ENCODE measurements at places on chromosomes 2 and 18.
A peak's percentile ranks its signal among the peaks of the same experiment; 100 is the strongest.

- no peak for DNase-seq
Observed at GRCh38 chr2:119788752-119789151, 29.0 kb downstream of the PTPN4 start.

DNA sequence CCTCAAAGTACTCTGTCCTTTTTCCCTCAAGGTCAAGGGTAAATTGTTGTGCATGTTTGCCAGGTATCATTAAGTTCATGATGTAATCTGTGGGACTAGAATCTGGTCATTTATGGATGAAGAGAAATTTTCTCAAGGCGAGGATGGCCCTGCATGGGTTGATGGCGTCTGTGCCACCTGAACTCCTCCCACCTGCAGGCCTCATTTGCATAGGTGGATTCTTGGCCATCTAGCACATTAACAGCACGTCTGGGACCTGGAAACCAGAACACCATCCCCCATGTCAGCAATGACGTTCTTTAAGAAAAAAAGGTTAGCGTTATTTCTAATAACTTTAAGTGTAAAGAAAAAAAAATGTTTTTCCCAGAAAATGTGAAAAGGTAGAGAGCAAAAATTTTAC lies 145.8 kb downstream of the ESCO1 start:
- no peak for DNase-seq

DNA sequence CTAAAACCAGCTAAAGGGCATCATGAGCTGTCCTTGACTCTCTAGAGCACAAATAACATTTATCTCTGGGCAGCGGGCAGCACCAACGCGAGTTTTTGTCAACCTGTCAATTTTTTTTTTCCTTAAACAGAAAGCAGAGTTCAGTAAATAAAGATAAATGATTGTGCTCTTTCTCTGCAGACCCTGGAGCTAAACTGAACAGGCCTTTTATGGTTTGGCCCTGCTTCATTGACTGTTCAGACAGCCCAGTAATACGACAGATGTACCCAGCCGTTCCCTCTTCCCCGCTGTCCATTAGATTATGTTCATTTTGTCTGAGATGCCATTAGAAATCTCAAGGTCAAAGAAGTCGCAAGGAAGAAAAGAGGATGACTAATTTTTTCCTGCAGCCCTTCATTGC lies 280.5 kb upstream of the PIK3C3 start:
- DNase-seq = no peak

DNA sequence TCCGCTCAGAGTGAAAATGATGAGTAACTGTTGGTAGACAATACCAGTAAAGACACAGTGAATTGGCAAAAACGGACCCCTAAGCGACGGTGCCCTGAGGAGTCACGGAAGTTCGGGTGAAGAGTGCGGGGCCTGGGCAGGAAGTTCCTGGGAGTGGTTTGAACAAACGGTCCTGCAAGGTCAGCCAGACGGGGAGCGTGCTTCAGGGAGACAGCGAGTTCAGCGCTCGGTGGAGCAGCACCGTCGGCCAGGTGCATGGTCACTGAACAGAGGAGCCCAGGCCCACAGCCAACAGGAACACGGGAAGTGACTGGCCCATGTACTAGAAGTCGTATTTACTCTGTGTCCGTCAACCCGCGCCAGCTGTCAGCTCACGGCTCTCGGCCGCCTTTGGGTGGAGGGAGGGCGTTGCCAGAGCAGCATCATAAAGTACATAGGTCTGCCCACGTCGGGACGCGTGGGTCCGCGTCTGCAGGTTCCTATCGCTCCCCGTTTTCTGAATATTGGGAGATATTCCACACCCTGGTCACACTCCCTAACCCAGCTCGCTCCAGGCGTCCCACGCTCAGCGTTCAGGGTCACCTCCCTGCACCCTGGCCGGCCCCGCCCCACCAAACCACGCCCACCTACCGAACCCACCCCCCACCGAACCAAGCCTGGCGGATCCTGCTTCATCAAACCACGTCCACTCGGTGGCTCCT lies 75.6 kb upstream of the UXS1 start:
- DNase-seq = no peak

DNA sequence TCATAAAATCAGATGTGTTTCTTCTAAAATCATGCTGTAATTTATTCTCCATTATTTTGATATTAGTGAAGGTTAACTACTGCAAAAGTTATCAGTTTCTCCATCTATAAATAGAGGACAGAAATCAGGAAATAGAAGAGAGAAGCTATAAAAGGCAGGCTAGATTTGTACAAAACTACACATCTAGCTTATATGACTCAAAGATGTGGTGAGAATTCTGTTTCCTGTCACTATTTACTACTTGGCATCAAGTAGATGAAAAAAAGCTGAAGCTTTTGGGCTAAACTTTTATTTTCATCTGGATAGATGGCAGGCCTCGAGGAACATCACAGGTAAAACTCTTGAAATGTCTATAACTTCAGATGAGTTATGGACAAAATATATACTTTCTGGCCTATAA lies 49.8 kb upstream of the NAB1 start:
- no peak for DNase-seq

- DNase-seq = no peak
Observed at GRCh38 chr2:99975386-99975785, 167.0 kb downstream of the AFF3 start.

- peak; percentile 35 for DNase-seq
Observed at GRCh38 chr18:57561728-57562423, 24.6 kb downstream of the FECH start.

- no peak for DNase-seq
Observed at GRCh38 chr2:5319493-5319892, 372.7 kb upstream of the SOX11 start.

GRCh38 chr18:46628206-46628605 lies 28.8 kb downstream of the LOXHD1 start:
- no peak for DNase-seq

GRCh38 chr2:217710211-217710765 lies 292.5 kb downstream of the TNS1 start:
- no peak for DNase-seq

DNA sequence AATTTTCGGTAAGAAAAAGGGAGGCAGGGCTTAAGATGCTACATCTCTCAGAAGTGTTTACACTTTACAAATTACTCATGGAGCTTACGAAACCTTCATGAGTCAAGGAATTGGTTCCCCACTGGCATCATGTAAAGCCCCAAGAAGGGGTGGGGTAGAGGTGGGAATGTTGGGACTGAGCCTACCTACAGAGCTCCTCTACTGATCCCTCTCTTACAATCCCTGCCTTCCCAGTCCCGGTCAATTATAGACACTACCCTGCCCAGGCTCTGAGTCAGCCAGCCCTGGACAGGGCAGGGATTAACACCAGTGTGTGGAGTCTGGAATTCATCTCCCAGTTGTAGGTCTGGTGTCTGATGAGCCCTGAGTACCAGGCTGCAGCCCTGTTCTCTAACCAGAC lies 248.9 kb downstream of the PAX3 start:
- no peak for DNase-seq

- DNase-seq = no peak
Observed at GRCh38 chr2:116141891-116142474, 1672.5 kb upstream of the DDX18 start.

DNA sequence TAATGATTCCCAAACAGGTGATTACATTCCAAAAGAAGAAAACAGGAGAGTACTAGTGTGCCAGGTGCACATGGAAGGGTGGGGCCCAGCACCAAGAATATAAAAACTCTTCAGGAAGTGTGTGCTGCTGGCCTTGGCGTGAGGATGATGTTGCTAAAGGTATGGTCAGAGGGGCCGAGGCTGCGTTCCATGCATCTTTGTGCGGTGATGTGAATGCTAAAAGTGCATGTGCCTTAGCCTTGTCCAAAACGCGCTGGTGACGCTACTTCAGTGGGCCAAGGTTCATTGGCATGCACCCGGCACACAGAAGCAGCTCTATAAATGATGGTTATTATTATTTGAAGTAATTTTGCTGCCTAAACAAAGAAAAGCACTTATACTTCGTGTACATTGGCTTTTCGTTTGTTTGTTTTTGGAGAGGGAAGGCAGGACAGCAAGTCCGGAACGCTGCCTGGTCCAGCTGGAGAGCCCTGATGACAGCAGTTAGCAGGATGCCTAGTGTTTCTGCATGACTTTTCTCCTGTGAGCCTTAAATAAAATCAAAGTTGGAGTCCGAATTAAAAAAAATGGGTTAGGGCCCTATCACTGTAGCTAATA lies 2.9 kb downstream of the ALKAL2 start:
- no peak for DNase-seq

Measured in endothelial cell (in vitro differentiated cells).